NCI-H748 treated with DMSO at 0.1 percent for 48 hours (cell line): ENCODE measurements at places on chromosomes 4 and X.

DNA sequence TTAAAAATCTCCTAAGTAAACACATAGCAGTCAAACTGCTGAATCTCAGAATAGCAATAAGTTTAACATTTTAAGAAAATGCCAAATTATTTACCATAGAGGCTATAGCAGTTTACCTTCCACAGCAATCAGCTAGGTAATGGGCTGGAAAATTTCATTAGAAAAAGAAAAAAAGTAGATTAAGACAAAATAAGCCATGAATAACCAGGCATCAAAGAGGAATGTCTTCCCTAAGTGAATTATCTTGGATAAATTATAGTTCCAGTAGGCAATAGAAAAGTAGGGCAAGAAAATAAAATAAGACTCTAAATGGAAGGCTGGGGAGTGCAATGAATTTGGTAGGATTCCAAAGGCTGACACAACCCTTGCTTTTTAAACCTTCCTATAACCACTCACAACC is 722.8 kb downstream of the TRAM1L1 start:
- DNase-seq, result no peak

GRCh38 chr4:73345399-73345975 is 58.6 kb upstream of the ALB start:
- DNase-seq, result no peak

DNA sequence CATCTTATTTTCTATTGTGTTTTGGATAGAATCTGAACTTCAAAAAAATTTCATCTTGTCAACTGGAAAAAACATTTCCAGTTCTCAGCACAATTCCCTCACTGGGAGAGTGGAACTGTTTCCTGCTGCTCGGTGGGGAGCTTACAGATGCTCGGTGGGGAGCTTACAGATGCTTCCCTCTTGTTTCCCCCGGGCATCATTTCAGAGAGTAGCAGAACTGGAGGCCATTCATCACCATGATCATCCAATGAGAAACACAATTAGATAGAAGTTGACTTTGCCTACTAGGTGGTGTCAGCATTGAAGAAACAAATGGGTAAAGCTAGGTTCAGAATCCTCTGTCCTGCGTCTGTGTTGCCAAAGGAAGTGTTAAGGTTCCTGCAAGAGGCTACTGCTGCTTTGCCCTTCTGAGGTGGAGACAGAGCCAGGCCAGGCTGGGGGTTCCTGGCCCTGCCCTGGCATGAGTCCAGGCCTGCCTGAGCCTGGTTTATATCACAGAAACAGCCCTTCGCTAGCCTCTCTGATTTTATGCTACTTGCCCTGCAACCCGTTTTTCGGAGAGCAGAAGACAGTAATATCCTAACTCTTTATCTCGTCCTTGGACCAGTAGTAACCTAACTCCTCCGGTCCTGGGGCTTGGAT is 70.6 kb downstream of the TAPT1 start:
- no peak for DNase-seq

DNA sequence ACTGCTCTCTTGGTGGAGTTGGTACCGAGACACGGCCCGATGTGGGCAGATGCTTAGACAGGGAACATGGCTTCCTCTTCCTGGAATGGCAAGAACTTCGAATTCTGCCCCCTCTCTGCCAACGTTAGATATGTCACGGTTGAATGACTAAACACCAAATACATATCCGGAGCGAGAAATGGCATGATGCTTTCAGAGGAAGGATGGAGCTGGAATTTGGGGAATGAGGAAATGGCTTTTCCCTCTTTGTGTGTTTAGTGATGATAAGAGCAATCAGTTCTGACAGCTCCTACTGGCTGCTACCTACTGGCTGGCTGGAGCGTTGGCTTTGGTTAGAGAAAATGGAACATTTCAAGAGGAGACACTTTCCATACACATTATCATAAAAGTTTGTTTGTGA is 140.0 kb downstream of the DHRSX start:
- no peak for DNase-seq

GRCh38 chrX:150935467-150935866 is 37.0 kb upstream of the CD99L2 start:
- no peak for DNase-seq

DNA sequence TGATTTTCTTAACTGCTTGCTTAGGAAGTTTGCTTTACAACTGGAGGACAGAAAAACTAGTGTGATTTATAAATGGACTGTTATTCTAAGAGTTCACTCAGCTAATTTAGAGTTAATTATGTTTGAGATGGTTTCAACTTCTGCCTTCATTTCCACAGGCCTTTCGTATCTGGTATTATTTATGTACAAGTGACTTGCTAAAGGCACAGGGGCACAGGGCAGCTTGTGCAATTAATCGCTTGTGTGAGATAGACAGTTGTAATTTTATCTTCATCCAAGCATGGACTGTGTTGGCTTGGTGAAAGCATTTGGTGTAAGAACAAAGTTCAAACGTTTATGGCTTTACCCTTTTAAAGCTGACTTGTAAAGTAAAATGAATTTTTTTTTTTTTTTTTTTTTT is 38.3 kb downstream of the GPAT3 start:
- DNase-seq, result no peak

DNA sequence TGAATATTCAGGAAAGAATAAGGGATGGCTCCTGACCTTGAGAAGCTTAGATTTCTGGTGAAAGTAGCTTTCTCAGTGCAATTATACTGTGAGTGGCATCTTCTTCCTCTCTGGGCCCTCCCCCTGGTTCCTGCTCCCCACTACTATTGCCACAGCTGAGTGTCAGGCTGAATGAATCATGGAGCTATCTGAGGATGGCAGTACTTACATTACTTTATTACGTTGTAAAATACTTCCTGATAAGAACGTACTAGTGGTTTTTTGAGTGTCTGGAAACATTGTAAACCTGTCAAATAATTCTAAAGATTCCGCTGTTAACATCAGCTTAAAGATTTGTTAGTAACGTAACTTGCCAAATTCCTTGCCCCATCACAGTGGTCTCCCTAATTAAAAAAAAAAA is 36.2 kb downstream of the ARHGAP10 start:
- DNase-seq, result no peak

DNA sequence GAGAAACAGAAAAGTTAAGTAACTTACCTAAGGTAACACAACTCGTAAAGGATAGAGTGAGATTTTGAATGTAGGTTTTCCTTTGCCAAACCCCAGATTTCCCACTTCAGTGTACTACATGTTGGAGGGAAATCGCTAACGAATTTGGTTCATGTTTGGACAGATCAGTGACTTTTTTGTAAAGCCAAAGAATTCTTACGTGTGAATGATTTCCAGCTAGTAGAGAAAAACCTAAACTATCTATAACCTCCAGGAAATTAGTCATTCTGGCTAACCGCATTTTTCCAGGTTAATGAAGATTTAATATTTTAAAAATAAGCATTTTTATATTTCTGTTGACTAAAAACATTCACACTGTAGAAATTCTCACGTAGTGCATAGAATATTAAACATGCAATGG is 7.2 kb downstream of the TENM3 start:
- DNase-seq, result no peak
